ENCODE measurements at places on chromosomes 13 and 19. TPM values are rescaled to one million over a fixed set of nuclear protein-coding genes. Genes with fewer than 3 reads are reported as not detected.
A peak's percentile ranks its signal among the peaks of the same experiment; 100 is the strongest.

GRCh38 chr19:50817941-50818858, 5.4 kb downstream of the KLK1 start:
- no peak for DNase-seq

Gene CYP4F8
- not detected for total RNA-seq

- DNase-seq, result no peak
Observed at GRCh38 chr19:39218230-39219007, 14.4 kb upstream of the SYCN start.

Gene ZNF805
- 12.9 TPM for total RNA-seq

DNA sequence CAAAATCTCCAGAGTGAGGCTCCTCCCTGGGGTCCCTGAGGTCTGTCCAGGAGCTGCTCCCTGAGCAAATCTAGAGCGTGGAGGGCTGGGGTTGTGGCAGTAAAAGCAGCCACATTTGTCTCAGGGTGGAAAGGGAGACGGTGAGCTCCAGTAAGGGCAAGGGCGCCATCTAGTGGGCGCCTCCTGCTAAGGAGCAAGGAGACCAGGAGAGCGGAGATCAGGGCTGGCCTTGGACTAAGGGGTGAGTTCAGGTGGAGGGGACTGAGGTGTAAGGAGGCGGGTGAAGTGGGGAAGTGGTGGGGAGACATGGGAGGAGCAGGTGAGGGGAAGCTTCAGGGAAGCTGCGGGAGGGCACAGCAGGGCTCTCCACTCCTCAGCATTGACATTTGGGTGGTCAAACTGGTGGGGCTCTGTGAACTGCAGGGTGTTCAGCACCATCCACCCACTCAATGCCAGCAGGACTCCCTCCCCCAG, 5.3 kb upstream of the CEACAM21 start:
- peak; percentile 94 for DNase-seq

DNA sequence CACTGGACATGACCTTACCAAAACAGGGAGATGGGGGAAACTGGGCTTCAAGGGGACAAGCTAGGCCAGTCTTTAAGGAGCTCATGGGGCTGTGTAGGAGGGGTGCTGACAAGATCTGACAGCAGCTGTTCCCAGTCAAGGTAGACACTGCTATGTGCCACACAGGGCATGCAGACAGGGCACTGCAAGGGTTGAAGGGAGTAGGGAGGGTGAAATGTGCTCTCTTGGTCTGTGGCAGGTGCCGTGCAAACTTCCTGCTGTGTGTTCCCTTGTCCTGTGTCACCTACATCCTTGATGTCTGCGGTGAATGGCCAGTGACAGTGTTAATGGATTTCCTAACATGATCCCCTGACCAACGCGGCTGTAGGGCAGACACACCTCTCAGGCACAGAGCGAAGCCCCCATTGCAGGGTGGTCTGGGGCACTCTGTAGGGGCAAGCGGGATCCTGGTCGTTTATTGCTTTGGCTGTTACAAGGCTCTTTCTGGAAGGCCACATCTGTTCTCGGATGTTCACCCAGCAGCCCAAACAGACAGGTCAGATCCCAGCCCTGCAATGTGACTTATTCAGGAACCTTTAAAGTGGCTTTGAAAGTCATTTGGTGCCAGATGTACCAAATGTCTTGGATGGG, 199.5 kb upstream of the ZNF536 start:
- DNase-seq, result no peak

GRCh38 chr19:36266375-36266961, 51.6 kb downstream of the ZNF146 start:
- no peak for DNase-seq

Gene RUBCNL
- 3.6 TPM for total RNA-seq

Gene CASP14
- not detected for total RNA-seq

GRCh38 chr19:53808710-53809125, 15.4 kb downstream of the NLRP12 start:
- no peak for DNase-seq

- no peak for DNase-seq
Observed at GRCh38 chr13:23960566-23961156, 63.4 kb upstream of the C1QTNF9B start.

Gene C19orf67
- total RNA-seq, result not detected

- DNase-seq, result no peak
Observed at GRCh38 chr13:49840675-49841074, 48.2 kb upstream of the KPNA3 start.

- no peak for DNase-seq
Observed at GRCh38 chr13:22993148-22993547, 187.6 kb upstream of the SGCG start.

GRCh38 chr13:97568850-97569249, 134.9 kb downstream of the RAP2A start:
- no peak for DNase-seq

Gene AKT1S1
- 26.5 TPM for total RNA-seq

GRCh38 chr19:5057860-5058259, 88.9 kb downstream of the KDM4B start:
- no peak for DNase-seq

DNA sequence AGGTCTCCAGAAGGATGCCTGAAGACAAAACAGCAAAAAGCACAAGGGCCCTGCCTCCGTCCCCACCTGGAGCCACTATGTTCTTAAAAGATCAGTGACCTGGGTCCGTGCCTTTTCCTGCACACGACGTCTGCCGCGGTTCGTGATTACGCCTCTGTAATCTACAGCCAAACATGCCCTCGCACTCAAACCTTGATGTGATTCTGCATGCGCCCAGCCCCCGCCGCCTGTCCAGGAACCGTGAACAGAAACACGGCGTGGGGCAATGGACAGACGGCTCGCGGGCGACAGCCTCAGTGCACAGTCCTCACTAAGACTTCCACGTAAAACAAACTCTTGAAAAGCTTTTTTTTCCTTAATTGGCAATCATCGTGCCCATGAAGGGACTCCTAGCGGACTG, 15.5 kb downstream of the C13orf46 start:
- DNase-seq, result no peak

DNA sequence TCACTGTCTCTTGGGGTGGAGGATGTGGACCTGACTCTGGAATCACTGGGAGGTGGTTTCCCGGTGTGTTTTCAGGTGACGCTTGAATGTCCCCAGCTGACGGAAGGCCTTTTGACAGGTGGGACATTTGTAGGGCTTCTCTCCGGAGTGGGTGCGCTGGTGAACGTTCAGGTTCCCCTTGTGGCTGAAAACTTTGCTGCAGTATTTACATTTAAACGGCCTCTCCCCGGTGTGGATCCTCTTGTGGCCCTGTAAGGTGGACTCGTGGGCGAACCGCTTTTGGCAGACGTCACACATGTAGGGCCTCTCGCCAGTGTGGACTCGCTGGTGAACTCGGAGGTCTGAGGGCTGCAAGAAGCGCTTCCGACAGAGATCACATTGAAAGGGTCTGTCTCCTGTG, 7.8 kb downstream of the ZSCAN5B start:
- no peak for DNase-seq

Gene CRX
- total RNA-seq, result not detected

DNA sequence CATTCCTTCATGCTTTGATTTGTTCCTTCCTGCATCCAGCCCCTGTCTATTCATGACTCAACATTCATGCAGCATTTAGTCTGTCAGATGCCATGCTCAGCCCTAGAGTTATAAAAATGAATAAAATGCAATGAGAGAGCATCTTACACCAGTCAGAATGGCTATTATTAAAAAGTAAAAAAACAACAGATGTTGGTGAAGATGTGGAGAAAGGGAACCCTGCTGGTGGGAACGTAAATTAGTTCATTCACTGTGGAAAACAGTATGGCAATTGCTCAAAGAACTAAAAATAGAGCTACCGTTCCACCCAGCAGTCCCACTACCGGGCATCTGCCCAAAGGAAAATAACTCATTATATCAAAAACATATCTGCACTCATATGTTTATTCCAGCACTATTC, 70.0 kb upstream of the GTF3A start:
- DNase-seq, result no peak

Gene CGB7
- total RNA-seq, result not detected

GRCh38 chr19:40281381-40282208, 3.5 kb downstream of the AKT2 start:
- DNase-seq, result peak; percentile 18

DNA sequence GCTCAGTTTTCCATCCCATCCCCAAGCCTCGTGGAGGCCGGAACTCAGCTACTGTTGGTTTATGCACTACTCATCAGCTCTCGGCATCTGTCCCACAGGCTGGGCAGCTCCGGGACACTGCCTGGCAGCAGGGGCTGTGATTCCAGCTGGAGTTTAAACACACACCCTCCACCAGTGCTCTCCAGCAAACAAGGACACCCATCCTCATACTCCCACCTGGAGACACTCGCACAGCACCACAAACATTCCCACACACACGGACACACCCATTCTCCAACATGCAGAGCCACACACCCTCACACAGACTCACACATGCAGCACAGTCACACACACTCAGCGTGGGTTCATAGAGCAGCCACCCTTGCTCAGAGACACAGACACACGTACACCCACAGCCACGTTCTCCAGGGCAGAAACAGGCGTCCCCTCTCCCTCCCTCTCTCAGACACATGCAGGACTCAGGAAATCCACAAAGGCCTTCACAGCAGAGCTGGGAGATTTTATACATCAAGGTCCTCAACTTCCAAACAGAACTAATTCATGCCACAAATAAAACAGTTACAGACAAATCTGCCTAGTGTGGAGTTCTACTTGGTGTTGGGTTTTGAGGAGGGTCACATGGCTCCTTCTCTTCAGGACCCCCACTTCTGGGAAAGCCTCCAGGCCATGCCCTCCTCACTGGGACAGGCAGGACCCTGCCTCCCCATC, 785.4 kb downstream of the UQCRFS1 start:
- no peak for DNase-seq

Gene RDH8
- not detected for total RNA-seq

Gene CFAP97D2
- not detected for total RNA-seq

GRCh38 chr19:38736036-38736412, 8.2 kb downstream of the CAPN12 start:
- peak; percentile 87 for DNase-seq

Gene GARIN5A
- total RNA-seq, result not detected

GRCh38 chr19:40365613-40366401, 17.3 kb downstream of the PLD3 start:
- peak; percentile 89 for DNase-seq

Gene SPRED3
- 6.5 TPM for total RNA-seq

Gene GNG7
- 3.2 TPM for total RNA-seq

Gene PBX4
- total RNA-seq, result 0.93 TPM

- no peak for DNase-seq
Observed at GRCh38 chr13:97076898-97077297, 82.6 kb upstream of the OXGR1 start.

Gene B3GNT3
- total RNA-seq, result 0.28 TPM

Gene FAAP24
- 1.4 TPM for total RNA-seq

DNA sequence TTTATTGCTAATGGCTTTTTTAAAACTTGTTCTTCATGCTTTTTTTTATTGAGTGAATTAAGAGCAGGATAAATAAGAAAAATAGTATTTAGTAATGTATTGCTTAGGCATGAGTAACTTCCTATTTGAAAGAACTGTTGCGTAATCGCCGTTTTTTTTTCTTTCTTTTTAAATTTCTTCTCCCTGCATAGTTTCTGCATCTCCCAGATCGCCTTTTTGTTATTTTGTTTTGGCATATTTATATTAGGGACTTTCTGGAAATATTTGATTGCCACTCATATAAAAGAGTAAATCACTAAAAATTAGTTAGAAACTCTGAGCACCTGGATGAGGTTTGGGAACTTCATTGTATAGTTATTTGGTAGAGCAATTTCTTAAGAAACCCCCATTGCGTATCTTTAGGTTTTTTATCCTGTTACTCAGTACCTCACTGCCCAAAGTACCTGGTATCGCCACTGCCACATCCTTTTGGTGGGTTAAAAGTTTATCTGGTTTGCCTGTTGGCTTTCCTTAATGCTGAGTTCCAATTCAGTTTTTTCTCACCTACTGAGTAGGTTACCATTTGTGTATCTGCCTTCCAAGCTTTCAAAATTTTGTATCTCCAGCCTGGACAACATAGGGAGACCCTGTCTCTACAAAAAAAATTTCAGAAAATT, 36.2 kb upstream of the LPAR6 start:
- DNase-seq, result no peak

DNA sequence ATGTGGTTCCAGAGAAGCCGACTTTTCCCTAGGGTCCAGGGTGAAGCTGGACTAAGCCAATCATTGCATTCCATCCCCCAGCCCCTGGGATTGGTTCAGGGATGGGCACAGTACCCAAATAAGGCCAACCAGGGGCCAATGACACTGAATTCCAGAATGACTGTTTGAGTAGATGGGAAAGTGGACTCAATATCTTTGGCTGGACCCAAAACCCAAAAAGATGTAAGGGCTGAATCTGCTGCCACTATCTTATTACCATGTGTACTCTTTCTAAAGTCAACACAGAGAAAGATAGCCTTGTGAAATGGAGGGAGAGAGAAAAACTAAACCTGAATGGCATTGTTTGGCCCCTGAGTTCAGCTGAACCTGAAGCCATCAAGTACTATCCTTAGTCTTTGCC, 39.2 kb upstream of the TNFSF11 start:
- no peak for DNase-seq

Gene SYCN
- total RNA-seq, result not detected

- peak; percentile 89 for DNase-seq
Observed at GRCh38 chr19:13033819-13034611, 38.7 kb downstream of the NFIX start.

Gene IZUMO1
- total RNA-seq, result 0.52 TPM

- DNase-seq, result peak; percentile 77
Observed at GRCh38 chr13:34942732-34943435, 814 bp downstream of the NBEA start.

GRCh38 chr13:43303033-43303729, 279.8 kb downstream of the DNAJC15 start:
- no peak for DNase-seq

DNA sequence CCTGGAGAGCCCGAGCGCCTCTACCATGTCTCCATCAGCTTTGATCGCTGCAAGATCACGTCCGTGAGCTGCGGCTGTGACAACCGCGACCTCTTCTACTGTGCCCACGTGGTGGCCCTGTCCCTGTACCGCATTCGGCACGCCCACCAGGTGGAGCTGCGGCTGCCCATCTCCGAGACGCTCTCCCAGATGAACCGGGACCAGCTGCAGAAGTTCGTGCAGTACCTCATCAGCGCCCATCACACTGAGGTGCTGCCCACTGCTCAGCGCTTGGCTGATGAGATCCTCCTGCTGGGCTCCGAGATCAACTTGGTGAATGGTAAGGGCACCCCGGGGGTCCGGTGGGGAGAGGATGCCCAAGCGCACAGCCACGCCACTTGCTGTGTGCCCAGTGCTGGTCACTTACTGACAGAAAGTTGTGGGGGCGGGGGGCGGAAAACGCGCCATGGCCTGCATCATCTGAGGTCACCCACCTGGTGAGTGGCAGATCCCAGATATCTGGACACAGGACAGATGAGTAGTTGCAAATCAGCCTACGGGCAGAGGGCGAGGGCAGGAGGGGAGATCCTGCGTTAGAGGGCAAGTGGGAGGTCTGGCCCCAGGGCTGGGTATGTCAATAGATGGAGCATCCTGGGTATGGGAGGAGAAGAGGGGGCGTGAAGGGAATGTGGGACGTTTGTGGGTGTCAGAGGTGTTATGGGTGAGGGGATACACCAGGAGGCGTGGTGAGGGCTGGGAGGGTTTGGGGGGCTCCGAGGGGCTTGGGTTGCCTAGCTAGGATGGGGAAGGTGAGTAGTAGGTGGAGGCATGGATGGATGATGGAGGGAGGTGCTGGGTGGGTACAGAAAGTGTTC, 9.8 kb downstream of the ZSWIM4 start:
- no peak for DNase-seq

Gene PPFIA3
- 3.6 TPM for total RNA-seq

Measured in posterior vena cava (tissue), 2 donors.